ENCODE measurements at places on chromosomes 1 and 21.

DNA sequence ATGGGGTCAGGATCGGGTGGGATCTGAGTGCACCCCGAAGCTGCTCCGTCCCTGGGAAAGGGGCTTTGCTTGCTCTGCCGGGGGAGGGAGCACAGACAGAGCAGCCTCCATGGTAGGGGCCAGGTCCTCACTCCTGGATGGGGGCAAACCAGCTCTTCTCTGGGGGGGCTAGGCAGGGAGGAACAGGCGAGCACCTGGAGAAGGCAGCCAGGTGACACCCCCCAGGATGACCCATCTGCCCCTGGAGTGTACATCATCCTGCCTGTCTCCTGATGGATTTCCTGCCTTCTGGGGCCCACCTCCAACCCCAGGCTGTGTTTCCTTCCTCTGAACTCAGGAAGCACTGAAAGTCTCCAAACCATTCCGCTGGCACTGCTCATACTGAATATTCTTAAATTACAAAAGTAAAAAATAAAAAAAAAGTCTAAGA is 248.0 kb downstream of the RHOU start:
- DNase-seq: no peak

GRCh38 chr1:235336903-235337302 is 8.5 kb downstream of the GGPS1 start:
- DNase-seq: no peak

DNA sequence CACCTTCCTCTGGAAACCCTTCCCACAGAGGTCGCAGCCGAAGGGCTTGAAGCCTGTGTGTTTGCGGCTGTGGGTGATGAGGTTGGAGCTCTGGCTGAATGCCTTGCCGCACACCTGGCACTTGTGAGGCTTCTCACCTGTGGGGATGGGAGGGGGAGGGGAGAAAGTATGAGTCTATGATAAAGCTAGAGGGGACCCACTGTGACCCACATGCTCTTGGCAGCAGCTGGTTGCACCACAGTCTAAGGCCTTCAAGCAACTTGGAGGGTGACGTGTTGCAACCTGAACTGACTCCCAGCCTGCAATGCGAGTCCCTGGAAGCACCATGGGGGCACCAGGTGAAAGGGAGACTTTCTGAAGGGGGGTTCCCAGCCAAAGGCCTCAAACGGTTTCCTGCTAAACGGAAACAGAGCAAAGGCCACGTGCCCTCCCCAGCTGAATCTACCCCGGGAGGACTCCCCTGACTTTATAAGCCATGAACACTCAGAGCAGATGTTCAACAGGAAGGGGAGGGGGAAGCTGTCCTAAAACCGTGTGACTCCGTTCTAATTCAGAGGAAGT is 10.6 kb downstream of the GFI1 start:
- DNase-seq: no peak

DNA sequence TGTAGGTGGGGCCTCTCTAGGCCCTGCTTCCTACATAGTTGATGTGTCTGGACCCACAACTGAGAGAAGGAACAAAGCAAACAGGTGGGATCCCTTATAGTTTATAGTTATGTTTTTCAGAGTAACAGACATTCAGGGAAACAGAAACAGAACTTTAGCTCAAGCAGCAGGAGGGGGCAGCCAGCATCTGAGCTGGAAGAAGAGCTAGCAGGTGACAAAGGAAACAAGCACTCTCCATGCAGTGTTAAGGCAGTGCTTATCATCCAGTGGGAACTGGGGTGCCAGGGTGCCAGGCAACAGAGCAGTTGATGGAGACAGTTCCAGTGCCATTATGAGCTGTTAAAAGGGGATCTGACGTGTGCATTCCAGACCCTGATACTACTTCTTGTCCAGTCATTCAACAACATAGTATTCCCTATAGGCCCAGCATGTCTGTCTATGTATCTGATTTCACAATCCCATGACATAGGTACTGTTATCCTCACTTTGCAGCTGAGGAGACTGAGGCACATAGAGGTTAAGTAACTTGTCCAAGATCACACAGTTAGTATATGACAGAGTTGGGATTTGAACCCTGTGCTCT is 13.5 kb downstream of the HIVEP3 start:
- DNase-seq: no peak

GRCh38 chr1:47647327-47647845 is 209.5 kb downstream of the FOXD2 start:
- no peak for DNase-seq

DNA sequence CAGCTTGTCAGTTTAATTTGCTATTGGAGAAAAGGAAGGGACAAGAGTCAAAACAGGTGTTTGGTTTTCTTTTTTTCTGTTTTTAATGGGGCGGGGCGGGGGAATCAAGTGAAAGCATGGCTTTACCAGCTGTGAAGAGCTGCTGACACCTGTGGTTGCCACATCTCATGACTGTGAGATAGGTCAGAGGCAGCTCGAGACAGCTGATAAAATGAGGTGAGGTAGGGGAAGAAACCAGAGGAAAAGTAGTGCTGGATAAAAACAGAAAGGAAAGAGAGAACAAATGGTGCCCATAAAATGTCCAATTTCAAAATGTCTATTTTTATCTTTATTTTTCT is 272.3 kb downstream of the NEGR1 start:
- no peak for DNase-seq

DNA sequence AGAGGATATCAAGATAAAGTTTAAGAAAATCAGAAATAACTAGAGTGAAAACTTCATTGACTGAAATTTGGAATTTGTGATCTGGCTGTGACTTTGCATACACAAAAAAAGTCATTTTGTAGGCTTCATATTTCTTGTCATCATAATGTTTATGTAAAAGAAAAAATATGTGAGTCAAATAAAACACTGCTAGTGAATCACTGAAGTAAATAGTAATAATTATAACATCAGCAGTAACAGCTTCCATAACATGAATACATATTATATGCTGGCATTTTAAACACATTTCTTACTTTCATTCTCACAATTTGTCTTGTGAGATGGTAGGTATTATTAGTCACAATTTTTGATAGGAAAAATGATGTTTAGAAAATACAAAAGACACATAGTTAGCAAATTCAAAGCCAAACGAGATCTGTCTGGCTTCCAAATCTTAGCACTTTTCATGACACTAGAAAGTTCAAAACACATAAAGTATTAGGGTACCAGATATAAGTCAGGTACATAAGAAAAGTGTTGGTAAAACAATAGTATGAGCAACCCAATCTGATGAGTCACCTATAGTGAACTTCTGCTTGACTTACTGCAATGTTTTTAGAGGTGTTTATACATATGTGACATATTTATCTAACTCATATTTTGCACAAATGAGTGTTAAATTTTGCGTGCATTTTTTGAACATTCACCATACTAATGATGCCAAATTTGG is 241.0 kb upstream of the SNX7 start:
- DNase-seq: no peak

DNA sequence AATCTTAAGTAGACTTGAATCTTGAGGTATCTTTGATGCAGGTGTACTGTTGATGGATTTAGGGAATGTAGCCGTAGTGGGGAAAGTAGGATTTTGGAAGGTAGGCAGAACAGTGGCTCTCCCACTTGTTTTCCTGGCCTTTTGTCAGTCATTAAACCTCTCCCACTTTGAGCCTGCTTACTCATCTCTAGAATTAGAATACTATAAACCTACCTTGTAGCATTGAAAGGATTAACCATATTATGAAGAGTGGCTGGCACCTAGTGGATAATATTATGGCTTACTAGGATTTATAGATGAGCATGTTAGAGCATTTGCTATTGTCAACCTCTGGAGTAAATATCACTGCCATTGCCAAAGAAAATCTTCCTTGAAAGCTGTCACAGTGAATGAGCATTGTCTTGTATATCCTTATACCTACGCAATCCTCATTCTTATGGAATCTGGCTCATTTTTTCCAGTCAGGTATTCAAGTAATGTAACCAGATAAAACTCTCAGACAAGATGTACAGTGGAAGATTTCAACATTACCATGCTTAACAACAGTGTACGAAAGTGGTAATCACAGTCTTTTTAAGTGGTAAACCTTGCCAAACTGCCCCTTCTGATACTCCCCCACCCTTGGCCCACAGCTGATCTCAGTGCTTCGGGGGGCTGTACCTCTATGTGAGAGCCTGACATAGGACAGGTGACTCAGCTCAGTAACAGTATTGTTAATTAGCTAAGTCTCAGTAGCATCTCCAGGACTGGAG is 44.4 kb downstream of the SH3GLB1 start:
- no peak for DNase-seq

DNA sequence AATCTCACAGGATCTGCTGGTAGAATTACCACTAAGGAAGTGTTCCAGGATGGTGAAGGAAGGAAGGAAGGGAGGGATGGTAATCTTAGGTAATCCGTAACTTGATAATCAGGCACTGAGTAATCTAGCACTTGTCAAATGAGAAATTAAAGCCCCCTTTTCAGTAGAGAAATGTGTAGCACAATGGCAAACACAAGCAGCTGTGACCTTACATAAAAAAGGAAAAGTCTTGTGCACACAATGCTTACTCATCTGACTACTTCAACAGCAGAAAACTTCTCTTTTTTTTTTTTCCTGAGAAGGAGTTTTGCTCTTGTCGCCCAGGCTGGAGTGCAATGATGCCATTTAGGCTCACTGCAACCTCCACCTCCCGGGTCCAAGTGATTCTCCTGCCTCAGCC is 6.1 kb downstream of the NUP210L start:
- no peak for DNase-seq

GRCh38 chr21:44835647-44835973 is 17.7 kb upstream of the SUMO3 start:
- no peak for DNase-seq

GRCh38 chr1:169184812-169185211 is 78.3 kb downstream of the ATP1B1 start:
- DNase-seq: peak; percentile 57

DNA sequence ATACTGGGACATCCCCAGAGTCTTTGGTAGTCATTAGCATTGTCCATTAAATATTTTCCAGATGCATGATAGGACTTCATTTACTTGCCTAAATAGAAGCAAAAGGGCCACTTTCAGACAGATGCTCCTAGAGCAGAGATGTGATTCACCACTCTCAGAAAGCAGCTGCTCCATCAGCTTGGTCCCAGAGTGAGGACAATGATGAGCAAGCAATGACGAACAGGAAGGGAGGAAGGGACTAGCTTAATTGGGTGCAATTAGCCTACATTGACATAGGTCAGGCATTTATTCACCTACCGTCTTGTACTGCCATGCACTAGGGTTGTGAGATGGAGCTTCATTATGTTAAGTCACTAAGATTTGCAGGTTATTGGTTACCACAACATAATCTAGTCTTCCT is 85.1 kb upstream of the PLXNA2 start:
- DNase-seq: no peak

DNA sequence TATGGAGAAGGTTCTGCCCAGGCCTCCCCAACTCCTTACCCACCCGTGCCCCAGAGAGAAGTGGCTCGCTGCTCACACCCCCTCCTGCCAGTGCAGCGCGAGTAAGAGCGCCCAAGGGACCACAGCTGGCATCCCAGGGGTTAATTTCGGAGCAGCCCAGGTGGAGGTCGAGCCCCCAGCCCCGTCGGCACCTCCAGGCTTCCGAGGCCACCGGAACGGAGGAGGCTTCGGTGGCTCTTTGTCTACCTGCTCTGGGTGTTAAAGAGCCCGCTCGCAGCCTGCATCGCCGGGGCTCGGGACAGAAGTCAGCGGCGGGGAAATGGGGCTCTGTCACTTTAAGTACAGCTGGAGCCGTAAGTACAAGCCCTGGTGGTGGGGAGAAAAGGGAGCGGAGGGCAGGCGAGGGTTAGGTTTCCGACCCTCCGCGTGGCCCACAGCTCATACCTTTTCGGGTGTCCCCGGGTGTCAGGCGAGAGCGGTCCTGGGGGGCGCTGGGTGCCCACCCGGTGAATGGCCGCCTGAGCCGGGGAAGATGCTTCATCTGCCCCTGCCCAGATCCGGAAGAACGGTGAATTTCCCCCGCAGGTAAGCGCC is 89.4 kb upstream of the IPO9 start:
- no peak for DNase-seq

- DNase-seq: no peak
These were observed 9.3 kb downstream of the MIA3 start for GRCh38 chr1:222627232-222627631.

DNA sequence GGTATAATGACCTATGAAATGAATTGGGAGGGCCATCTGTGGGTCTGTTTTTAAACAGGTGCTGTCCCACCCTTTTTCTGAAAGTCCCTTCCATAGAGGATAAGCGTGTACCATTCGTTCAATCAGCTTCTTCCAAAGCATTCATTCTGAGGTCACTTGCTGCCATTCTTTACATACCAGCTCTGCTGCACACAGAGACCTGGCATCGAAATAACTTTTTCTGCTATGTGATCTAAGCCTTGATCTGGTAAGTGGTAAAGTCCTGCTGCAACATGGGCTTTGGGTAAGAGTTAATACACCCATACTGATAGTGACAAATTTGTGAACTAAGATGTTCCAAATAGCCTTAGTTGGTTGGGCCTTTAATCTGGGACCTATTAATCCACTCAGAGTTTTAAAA is 38.9 kb downstream of the DR1 start:
- no peak for DNase-seq

DNA sequence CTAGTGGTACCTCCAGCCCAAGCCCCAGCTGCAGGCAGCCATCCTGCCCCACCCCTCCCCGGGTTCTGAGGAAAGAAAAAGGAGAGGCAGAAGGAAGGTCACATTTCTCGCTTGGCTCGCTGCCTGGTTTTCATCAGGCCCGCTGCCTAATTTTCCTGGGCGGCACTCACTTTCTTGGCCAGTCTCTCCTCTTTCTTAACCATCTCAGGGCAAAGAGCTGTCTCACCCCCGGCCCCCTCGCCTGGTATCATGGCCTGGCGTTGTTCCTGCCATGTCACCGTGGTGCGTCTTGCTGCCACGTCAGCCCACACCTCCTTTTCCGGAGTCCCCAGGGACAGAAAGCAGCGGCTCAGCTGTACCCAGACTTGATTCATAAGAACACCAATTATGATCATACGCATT is 26.6 kb upstream of the CASZ1 start:
- DNase-seq: no peak

DNA sequence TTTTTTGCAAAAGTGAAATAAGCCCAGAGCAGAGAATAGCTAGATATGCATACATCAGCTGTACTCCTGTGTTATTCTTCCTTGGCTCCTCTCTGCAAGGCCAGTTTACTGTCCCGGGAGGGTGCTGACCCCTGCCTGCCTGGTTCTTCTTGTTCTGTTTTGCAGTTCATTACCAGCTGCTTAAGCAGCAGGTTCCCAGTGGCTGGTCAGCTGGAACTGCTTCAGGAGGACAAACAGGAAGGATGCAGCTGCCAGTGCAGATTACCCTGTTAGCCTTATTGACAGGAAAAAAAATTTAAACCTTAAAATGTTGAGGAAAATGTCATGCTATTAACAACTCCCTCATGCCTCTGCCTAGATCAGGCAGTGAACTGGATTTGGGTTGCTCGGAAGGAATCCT is 16.0 kb upstream of the LRIG2 start:
- no peak for DNase-seq

DNA sequence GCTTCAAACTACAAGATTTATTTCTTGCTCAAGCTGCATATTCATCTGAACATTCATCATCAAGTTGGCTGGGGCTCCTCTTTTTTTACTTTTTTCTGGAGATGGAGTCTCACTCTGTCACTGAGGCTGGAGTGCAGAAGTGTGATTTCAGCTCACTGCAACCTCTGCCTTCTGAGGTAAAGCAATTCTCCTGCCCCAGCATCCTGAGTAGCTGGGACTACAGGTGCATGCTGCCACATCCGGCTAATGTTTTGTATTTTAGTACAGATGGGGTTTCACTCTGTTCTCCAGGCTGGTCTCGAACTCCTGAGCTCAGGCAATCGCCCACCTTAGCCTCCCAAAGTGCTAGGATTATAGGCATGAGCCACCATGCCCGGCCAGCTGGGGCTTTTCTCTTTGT is 88.3 kb upstream of the C1orf105 start:
- DNase-seq: no peak

GRCh38 chr1:94773296-94773809 is 46.8 kb upstream of the SLC44A3 start:
- no peak for DNase-seq

- peak; percentile 8 for DNase-seq
These were observed 160.2 kb downstream of the DENND1B start for GRCh38 chr1:197614916-197615692.

All from NCI-H187 treated with DMSO at 0.1 percent for 48 hours (cell line).